Globus pallidus (tissue), 1 donor: ENCODE measurements at places on chromosomes 2 and 18.

DNA sequence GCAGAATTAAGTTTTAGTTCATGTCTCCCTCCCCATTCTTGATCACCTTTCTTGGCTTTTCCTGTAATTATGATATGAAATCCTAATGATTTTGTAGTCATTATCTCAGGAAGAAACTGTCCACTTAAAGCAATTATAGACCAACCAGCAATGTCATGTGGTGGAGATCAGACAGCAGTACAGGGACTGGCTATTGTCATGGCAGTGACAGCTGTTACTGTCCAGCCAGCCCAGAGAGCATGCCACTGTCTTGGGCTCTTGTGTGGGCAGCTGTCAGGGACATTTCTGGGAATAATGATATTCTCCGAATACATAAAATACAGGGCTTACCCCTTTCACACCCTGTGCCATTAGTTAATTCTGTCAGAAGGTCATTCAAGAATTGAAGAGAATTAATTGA lies 355.3 kb upstream of the RAB12 start:
- DNase-seq, result no peak

GRCh38 chr2:237405605-237406004 lies 8.4 kb downstream of the COL6A3 start:
- no peak for DNase-seq

DNA sequence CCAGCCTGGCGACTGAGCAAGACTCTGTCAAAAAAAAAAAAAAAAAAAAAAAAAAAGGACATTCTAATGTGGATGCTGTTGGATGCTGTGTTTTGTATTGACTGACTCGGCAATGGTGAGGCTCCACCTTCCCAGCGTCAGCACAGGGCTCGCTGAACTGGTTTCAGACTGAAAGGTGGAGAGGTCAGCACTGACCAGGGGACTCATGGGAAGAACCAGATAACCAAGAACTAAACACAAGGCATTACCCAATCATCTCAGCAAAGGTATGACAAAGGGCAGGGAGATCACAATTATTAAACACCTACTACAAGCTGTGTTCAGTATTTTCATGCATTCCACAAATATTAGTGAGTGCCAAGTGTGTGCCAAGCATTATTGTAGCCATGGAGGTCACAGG lies 103.2 kb downstream of the LRATD1 start:
- DNase-seq, result no peak

DNA sequence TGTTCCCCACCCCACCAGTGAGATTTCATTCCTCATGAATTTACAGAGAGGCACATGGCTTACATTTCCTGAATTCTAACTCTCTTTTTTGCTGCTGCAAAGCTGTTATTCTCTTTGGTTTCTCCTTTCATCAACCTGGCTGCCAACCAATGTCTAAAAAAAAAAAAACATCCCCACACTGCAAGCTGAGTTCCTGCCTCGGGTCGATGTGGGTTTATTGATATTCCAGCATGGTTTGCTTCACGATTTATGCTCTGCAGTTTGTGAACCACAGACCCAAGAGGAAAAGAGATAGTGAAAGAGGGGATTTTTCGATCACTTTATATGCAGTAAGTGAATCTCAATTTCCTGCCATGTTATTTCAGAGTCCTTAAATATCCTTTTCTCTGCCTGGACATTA lies 363.6 kb downstream of the LPIN1 start:
- peak; percentile 7 for DNase-seq

- DNase-seq, result no peak
Observed at GRCh38 chr2:105904938-105905337, 160.2 kb downstream of the NCK2 start.
